ENCODE measurements at places on chromosomes 2 and 18.

DNA sequence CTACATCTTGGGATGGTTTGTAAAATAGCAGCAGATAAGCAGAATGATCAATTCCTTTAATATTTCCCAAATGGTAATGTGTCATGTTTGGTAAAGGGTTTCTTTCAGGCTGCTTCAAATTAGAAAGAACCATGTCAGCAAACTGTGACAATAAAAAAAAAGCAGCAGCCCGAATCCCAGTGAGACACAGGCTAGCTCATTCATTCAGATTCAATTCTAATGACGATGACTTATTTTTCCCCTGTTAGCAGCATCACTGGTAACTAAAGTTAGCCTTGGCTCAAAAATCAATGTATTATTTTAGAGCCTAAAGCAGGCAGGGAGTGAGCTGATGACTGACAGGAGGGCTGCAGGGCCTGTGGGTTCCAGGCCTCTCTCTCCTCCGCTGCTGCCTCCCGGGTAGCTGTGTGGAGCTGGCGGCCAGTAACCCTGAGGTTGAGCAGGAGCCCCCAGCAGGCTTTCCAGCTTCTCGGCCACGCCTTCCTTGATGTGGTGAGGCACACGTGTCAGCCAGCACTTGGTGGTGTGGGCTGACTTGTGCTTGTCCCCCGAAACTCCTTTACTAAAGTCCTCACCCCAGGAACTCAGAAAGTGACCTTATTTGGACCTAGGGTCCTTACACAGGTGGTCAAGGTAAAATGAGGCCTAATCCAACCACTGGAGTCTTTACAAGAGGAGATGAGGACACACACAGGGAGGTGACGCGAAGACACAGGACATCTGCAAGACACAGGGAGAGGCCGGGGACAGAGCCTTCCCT, 120.5 kb upstream of the HS6ST1 start:
- no peak for DNase-seq

DNA sequence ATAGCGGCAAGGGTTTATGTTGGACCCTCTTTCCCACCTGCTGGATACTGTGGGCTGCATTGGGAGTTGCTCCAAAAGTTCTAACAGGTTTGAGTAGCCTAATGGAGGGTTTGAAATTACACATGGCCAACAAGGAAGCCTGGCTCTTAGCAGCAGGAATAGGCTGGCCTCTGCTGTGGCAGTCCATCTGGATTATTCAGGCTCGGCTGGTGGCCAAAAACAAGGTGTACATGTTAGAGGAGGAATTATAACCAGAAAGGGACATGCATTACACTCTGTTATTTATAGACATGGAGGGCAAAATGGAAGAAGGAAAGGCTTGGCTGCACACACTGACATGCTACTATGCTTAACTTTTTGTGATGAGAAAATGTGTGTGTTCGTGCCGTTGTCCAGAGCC, 61.1 kb upstream of the NRXN1 start:
- no peak for DNase-seq

DNA sequence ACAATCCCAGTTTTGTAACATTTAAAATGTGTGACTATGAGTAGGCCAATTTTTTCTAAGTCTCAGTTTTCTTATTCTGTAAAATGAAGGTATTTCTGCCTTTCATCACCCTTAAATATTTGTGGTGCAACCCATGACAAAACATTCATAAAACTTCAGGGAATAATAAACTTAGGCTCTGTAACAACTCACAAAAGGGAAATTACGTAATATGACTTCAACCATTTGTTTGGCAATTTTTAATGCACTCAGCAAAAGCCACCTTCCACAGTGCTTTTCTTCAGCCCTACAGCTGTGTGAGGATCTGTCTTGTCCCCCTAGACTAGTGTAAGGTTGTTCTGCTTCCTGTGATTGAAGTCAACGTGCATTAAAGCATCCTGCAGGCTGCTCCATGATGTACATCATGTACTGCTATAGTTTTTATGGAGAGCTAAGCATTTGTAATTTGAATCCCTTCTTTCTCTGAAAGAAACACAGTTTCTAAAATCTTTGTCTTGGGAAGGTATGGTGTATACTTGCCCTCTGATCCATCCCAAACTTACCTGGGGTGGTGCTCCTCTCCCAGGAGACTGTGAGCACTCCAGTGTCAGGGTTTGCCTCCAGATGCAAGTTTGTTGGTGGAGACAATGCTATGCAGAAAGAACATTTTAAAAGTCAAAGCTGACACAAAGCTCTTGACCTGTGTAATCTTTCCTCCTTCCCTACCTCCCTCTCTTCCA, 39.1 kb downstream of the FN1 start:
- no peak for DNase-seq

- DNase-seq = no peak
Observed at GRCh38 chr2:233468047-233468740, 98.4 kb downstream of the USP40 start.

Measured in H54 (cell line).